ENCODE measurements at places on chromosomes 1 and 21. TPM values are rescaled to one million over a fixed set of nuclear protein-coding genes. Genes with fewer than 3 reads are reported as not detected.

DNA sequence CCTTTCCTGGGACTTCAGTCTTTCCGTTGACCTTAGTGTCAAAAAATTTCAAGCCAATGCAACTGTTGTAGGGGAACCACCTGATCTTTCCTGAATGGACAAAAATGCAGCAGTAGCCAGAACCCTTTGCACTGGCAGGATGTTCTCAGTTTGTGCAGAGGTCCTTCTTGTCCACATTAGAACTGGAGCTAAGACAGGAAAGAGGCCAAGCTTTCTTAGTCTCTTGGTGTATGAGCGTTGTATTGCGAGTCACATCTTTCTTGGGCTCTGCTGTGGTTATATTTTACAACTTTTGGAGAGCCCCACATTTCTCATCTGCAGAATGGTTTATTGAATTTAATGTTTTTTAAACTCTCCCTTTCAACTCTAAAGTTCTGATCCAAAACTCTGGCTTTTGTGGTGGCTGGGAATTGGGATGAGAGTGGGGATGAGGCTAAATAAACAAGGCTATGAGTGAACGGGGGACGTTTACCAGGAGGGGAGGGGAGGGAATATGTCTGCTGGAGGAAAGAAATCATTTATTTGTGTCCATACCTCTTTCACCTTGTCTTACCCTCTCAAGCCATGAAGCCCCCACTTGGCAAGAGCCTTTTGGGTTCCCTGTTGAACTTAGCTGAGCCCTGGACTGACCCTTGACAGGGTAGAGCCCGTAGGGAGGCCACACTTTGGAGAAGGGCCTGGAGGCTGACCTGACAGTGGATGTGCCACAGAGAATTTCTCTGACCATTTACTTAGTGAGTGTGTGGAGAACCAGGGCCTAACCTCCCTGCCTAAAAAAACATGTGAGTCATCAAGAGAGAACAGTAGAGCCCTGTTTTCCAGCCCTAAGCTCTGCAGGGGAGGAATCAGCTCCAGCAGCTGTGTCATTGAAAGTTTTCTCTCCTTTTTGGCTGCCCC lies 586 bp downstream of the CHI3L2 start:
- peak; percentile 59 for DNase-seq

GRCh38 chr1:61612602-61613001 lies 112.3 kb downstream of the TM2D1 start:
- no peak for DNase-seq

GRCh38 chr1:203178821-203179666 lies 3.4 kb upstream of the MYBPH start:
- DNase-seq, result no peak

DNA sequence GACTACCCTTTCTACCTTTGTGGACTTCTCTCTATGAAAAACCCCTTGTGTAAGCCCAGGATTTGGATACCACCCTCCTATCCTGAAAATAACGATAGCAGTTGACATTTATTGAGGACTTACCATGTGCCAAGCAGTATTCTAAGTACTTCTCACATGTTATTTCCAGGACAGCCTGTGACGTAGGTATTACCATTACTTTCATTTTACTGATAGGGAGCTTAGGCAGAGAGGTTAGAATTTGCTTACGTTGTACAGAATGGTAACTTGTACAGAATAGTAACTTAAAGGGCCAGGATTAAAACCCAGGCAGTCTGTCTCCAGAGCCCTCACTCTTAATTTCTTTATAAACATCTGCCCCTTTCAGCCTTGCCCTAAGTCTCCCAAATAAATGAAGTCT lies 138.3 kb downstream of the NTMT2 start:
- DNase-seq, result no peak

GRCh38 chr1:95517506-95517905 lies 283.5 kb downstream of the RWDD3 start:
- DNase-seq, result no peak

GRCh38 chr1:186435336-186435735 lies 25.6 kb downstream of the PDC start:
- DNase-seq, result no peak

DNA sequence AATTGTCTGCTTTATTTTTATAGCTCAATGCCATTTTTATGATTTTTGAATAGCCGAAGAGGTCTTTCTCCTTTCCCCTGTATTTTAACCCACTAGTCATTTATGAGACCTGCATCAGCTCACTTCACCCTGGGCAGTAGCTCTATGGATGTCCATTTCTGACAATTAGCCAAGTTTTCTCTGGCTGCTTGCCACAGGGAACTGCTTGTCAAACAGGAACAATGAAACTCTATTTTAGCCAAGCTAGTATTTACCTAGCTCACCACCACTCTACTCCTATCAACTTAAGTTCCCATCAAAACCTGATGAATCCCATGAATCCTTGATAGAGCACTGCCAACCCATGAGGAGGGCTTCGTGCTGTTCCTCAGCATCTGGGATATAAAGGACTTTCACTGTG lies 406.7 kb downstream of the RWDD3 start:
- DNase-seq, result no peak

DNA sequence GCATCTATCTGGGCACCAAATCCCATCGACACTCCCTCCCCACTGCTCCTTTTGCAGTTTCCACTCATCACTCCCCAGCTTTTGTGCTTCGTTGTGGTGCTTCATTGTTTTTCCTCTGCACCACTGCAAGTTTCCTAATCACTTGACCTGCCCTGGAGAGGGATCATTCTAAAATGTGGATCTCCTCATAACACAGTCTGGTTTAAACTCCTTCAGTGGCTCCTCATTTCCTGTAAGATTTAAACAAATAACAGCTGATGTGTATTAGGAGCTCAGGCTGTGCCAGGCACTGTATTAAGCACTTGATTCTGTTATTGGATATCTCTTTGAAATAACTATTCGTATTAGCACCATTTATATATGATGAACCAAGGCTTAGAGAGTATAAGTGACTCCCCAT lies 51.3 kb downstream of the MAP10 start:
- DNase-seq, result no peak

DNA sequence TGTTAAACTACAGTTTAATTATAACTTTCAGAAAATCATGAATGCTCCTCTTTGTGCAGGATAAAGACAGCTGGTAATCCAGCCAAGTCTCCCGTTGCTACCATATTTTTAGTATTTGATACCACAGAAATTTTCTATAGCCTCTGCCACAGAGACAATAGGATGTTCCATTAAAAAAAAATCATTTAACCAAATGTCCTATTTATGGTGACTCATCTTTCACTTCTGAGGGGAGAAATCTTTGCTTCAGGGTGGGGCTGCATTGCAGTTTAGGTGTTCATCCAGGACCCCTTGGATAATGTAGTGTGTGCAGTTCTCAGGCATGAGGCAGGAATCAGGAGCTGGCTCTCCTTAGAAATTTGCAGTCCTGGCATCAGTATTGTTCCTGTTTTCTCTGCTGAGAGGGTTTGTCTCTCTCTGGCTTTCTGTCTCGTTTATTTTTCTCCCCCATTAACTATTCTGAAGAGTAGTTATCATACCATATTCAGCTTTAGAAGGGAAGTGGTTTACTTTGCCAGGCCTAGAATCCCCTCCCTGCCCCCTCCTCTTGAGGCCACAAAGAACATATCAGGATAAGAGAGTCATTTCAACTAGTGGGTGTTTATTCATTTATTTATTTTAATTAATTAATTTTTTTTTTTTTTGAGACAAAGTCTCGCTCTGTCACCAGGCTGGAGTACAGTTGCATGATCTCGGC lies 3.1 kb downstream of the PRUNE1 start:
- no peak for DNase-seq

GRCh38 chr1:204219971-204220616 lies 6.3 kb upstream of the GOLT1A start:
- no peak for DNase-seq

DNA sequence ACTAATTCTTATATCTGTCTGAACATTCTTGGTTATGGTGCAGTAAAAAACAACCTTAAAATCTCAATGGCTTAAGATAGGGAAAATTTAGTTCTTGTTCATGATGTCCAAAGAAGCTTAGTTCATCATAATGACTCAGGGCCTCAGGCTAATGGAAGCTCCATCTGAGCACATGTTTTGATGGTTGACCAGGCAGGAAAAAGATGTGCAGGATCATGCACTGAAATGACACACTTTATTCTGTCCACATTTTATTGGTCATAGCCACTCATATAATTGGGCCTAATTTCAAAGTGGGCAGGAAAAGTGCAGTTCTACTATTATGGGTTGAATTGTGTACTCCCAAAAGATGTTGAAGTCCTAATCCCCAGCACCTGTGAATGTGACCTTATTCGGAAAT lies 198.2 kb downstream of the CENPF start:
- no peak for DNase-seq

GRCh38 chr1:192940658-192941057 lies 118.5 kb downstream of the UCHL5 start:
- DNase-seq, result no peak

GRCh38 chr1:76500116-76500515 lies 367.2 kb upstream of the ST6GALNAC5 start:
- no peak for DNase-seq

GRCh38 chr1:110639724-110640386 lies 33.7 kb upstream of the KCNA2 start:
- no peak for DNase-seq

- no peak for DNase-seq
These were observed 146.7 kb downstream of the CSMD2 start for GRCh38 chr1:34018285-34018684.

- DNase-seq, result no peak
These were observed 9.6 kb downstream of the IGSF9 start for GRCh38 chr1:159935719-159936272.

GRCh38 chr1:189804352-189804751 lies 673.3 kb downstream of the BRINP3 start:
- no peak for DNase-seq

DNA sequence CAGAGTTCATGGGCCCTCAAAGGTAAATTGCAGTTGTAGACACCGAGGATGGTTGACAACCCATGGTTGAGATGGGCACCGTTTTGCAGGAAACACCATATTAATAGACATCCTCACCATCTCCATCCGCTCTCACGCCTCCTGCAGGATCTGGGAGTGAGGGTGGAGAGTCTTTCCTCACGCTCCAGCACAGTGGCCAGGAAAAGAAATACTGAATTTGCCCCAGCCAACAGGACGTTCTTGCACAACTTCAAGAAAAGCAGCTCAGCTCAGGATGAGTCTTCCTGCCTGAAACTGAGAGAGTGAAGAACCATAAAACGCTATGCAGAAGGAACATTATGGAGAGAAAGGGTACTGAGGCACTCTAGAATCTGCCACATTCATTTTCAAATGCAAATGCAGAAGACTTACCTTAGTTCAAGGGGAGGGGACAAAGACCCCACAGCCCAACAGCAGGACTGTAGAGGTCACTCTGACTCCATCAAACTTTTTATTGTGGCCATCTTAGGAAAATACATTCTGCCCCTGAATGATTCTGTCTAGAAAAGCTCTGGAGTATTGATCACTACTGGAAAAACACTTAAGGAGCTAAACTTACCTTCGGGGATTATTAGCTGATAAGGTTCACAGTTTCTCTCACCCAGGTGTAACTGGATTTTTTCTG lies 9.3 kb downstream of the SLAMF8 start:
- DNase-seq, result no peak

- no peak for DNase-seq
These were observed 1.7 kb upstream of the NEGR1 start for GRCh38 chr1:72284084-72284347.

DNA sequence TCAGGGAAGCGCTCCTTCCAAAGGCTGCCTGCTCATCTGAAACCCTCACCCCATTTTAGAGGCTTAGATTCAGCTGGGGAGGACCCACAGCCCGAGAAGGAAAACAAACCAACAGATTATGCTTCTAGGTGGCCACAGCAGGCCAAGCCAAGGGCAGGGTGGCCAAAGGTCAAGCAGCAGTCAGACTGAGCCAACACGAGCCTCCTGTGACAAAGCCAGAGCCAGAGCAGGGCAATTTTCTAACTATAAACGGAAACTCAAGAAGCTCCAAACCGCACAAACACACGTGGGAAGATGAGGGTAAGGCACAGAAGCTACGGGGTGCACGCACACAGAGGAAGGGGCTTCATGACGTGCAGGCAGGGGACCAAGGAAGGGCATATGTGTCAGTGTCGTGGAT lies 64.1 kb downstream of the PLEKHA6 start:
- DNase-seq, result no peak

Gene PPP1R15B
- total RNA-seq, result 106 TPM

Gene CAPZA1
- 154 TPM for total RNA-seq

Gene TMEM82
- not detected for total RNA-seq

Gene APCS
- total RNA-seq, result not detected

Gene ZBTB7B
- 68.3 TPM for total RNA-seq

Gene TMPRSS15
- 0.32 TPM for total RNA-seq

Gene SPRR1B
- not detected for total RNA-seq

Gene NTRK1
- total RNA-seq, result 5.5 TPM

Gene KIF21B
- 0.22 TPM for total RNA-seq

Gene SGIP1
- 3.7 TPM for total RNA-seq

Gene OR2T29
- total RNA-seq, result not detected

Gene VANGL2
- 0.02 TPM for total RNA-seq

Measured in NCI-H460 (cell line).